Right ventricle myocardium inferior (tissue), 1 donor: ENCODE measurements at places on chromosomes 7 and 10. TPM values are rescaled to one million over a fixed set of nuclear protein-coding genes. Genes with fewer than 3 reads are reported as not detected.

DNA sequence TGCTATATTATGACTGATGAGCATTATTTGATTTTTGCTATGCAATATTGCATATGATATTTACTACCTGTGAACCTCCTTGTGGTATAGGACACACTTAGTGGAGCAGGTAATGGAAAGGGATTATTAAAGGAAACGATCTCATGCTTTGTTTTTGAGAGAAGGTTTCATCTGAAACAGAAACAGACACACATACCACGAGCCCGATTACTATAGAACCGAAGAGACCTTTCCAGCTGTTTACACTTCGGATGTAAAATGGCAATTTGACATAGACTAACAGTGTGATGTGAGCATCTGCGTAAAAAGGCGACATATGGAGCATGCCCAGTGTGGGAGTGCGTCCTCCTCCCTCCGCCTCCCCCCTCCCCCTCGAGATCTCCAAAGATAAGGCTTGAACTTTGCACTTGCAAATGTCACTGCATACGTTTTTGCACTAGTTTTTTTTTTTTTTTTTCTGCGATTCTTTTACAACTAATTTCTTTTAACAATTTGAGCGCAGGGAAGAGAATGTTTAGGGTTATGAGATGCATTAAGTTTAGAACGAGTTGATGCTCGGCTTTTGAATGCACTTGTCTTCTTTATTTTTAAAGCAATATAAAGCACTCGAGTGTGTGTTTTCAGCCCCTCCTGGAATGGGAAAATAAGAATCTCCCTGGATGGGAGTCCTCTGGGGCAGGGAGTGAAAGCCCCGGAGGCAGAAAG, 251.0 kb downstream of the NSUN6 start:
- DNase-seq, result no peak

DNA sequence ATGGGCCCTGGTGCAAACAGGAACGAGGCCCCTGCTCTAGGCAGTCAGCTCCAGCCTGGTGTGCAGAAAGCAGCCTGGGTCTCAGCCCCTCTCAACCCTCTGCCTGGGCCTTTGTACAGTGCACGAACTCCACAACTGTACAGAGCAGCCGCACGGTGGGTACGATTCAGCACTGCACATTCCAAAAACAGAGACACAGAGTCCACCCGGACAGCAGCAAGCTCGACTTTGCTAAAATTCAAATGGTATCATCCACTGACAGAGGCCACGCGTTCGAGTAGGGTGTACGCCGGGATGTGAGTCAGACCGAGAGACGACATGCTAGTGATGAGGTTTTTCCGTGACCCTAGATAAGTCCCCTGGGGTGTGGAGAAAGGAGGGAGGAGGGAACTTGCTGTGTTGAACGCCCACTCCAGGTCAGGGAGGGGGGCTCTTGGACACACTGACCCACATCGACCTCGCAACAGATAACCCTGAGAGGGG, 65.6 kb upstream of the PDGFA start:
- DNase-seq, result peak; percentile 16

Gene PVRIG
- not detected for total RNA-seq

DNA sequence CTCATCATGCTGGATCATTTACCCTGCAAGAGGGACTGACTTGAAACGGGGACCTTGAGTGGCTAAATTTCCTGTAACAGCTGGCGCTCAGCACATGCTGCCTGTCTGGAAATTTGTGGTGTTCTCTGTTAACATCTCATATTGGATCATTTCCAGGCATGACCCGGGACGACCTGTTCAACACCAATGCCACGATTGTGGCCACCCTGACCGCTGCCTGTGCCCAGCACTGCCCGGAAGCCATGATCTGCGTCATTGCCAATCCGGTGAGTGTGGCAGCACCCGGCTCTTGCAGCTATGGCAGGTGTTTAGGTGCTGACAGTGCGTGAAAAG, 9.9 kb downstream of the MDH2 start:
- no peak for DNase-seq

DNA sequence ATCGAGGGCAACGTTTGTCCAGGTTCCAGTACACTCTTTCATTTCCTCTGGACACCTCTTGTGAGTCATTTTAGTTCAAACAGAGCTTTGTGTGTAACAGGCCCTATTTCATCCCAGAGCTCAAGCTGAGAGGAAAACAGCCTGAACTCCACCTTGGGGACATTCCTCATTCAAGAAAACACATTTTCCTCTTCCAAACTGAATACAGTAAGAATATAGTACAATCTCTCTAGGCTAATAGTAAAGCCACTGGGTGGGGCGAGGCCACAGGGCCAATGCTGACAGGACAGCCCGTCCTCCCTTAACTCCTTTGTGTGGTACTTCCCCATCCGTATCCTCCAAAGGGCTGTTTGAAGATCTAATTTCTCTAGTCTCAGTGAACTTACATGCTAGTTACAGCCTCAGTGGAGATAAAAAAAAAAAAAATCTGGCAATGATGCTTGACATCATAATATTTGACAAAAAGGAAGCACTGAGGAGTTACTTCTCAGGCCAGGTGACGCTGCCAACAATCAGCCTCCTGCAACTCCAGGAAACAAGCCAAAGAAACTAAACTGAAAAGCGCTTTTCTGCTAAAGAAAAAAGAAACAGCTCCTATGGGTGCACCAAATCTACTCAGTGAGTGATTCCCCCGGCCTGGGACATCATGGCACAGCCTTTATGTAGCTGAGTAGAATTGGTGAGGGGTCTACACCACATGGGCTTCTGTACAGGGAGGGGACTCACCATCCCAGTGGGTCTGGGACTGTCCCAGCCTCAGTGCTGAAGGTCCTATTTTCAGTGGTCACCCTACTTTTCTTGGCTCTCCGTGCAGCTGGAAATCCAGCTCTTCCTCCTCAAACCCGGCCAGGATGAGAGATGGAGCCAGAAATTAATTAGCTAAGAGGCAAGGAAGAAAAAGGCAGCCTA, 238.2 kb upstream of the NEBL start:
- DNase-seq, result no peak

GRCh38 chr7:2730846-2731770, 43.1 kb downstream of the AMZ1 start:
- DNase-seq, result no peak

Gene C10orf71
- total RNA-seq, result 108 TPM
